ENCODE measurements at places on chromosomes 4 and X. TPM values are rescaled to one million over a fixed set of nuclear protein-coding genes. Genes with fewer than 3 reads are reported as not detected.

ANXA10 gene
- total RNA-seq, result not detected

GRCh38 chr4:80173401-80173800, 23.9 kb upstream of the PRDM8 start:
- H3K27ac ChIP-seq, result no peak overlapping the region
- no peaks in the 10 kb centered on the region for H3K4me1 ChIP-seq
- no peak overlapping the region for H3K4me3 ChIP-seq
- no peaks in the 10 kb centered on the region for H3K36me3 ChIP-seq

- no peak for DNase-seq
- H3K4me1 ChIP-seq, result no peaks in the 10 kb centered on the region
- no peaks in the 10 kb centered on the region for H3K27me3 ChIP-seq
- no peak overlapping the region for H3K4me3 ChIP-seq
Observed at GRCh38 chr4:126182786-126183185, 868.0 kb downstream of the FAT4 start.

DNA sequence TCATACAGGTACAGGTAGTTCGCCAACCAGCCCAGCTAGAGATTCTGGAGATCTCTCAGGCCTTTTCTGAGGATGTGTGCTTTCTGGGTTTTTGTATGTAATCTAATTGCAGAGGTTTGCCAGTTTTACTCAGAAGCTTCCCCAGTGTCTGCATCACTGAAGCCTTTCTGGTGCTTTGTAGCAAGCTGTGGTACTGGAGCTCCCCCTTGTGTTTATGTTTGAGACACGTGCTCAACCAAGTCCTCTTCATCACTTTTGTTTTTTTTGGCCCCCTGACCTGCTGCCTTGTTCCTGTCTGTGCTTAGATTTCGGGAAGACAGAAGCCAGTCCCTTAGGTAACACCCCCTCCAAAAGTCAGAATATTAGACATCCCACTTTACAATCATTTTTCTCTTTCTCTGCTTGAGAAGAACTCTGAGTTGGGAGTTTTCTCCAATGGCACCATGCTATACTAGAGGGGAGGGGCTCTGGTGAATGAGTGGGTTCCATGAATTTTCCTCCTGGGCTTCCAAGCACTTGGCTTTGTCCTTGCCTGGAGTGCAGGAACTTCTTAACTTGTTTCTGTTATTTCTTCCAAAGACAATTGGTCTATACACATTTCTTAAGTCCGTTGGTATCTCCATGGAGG, 128.4 kb upstream of the TBC1D9 start:
- H3K4me3 ChIP-seq, result no peak overlapping the region
- H3K4me1 ChIP-seq, result peaks cover 3% of the 10 kb centered on the region
- no peak overlapping the region for H3K27ac ChIP-seq
- H3K27me3 ChIP-seq, result no peaks in the 10 kb centered on the region
- H3K36me3 ChIP-seq, result no peaks in the 10 kb centered on the region
- peak; percentile 58 for DNase-seq

- H3K4me1 ChIP-seq, result no peaks in the 10 kb centered on the region
- peaks cover 9% of the 10 kb centered on the region for H3K36me3 ChIP-seq
- no peak overlapping the region for H3K27ac ChIP-seq
- no peak overlapping the region for H3K4me3 ChIP-seq
Observed at GRCh38 chr4:53354012-53354722, 11.7 kb downstream of the SCFD2 start.

GRCh38 chr4:164989471-164989870, 12.0 kb upstream of the TRIM61 start:
- no peak overlapping the region for H3K27ac ChIP-seq
- H3K36me3 ChIP-seq, result no peaks in the 10 kb centered on the region
- no peaks in the 10 kb centered on the region for H3K4me1 ChIP-seq
- no peaks in the 10 kb centered on the region for H3K27me3 ChIP-seq
- no peak overlapping the region for H3K4me3 ChIP-seq

DNA sequence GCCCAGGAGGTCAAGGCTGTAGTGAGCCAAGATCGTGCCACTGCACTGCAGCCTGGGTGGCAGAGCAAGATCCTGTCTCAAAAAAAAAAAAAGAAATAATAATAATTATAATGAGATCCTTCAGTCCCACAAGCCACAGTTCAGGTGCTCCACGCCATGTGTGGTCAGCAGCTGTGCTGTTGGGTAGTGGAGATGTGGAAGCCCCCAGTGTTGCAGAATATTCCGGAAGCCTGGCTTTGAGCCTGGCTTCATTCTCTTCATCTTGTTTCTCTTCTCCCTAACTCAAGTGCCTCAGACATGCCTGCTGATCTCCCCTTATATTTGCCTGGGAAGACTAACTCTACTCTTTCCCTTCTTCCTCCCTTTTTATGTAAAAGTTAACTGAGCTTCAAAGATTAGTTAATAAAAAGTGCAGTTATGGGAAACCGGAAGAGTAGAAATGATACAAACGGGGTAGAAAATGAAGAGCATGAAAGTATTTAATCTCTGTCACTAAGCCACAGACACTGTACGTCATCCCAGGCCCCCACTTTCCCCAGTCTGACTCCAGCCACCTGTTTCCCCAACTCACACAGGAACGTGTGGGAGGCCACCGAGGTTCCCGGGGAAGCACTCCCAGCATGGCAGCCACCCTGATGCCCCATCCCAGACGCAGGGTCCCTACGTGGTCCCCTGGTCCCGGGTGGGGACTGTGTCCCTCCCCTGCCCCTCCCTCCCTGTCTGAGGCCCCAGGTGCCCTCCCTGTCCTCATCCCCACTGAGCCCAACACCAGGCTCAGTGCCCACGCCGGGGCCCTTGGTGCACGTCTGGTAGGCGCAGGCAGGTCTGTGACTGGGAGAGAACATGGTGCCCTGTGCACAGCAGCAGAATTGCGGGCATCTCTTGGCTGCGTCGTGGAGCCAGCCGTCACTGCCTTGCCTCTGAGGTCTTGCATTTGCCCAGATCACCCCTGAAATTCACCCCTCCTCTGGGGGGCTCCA, 24.0 kb downstream of the PCGF3 start:
- no peaks in the 10 kb centered on the region for H3K4me1 ChIP-seq
- no peak overlapping the region for H3K4me3 ChIP-seq
- H3K27ac ChIP-seq, result no peak overlapping the region
- peaks cover 30% of the 10 kb centered on the region for H3K36me3 ChIP-seq
- DNase-seq, result no peak

GRCh38 chr4:104641418-104641817, 146.7 kb upstream of the CXXC4 start:
- no peak overlapping the region for H3K27ac ChIP-seq
- H3K4me1 ChIP-seq, result no peaks in the 10 kb centered on the region
- no peaks in the 10 kb centered on the region for H3K36me3 ChIP-seq
- DNase-seq, result no peak
- no peaks in the 10 kb centered on the region for H3K27me3 ChIP-seq
- no peak overlapping the region for H3K4me3 ChIP-seq

SRPX2 gene
- total RNA-seq, result 24.1 TPM

VCX2 gene
- not detected for total RNA-seq

DNA sequence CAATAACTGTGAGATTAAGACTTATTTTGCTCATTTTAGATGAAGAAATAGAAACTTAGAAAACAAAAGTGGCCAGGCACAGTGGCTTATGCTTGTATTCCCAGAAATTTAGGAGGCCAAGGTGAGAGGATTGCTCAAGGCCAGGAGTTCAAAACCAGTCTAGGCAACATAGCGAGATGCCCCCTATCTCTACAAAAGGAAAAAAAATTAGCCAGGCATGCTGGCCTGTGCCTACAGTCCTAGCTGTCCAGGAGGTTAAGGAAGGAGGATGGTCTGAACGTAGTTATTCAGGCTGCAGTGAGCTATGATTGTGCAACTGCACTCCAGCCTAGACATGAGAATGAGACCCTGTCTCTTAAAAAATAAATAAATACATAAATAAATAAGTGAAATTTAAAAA, 28.0 kb downstream of the APELA start:
- no peak for DNase-seq
- no peaks in the 10 kb centered on the region for H3K4me1 ChIP-seq
- no peak overlapping the region for H3K4me3 ChIP-seq

SHISA3 gene
- 3.1 TPM for total RNA-seq

DNA sequence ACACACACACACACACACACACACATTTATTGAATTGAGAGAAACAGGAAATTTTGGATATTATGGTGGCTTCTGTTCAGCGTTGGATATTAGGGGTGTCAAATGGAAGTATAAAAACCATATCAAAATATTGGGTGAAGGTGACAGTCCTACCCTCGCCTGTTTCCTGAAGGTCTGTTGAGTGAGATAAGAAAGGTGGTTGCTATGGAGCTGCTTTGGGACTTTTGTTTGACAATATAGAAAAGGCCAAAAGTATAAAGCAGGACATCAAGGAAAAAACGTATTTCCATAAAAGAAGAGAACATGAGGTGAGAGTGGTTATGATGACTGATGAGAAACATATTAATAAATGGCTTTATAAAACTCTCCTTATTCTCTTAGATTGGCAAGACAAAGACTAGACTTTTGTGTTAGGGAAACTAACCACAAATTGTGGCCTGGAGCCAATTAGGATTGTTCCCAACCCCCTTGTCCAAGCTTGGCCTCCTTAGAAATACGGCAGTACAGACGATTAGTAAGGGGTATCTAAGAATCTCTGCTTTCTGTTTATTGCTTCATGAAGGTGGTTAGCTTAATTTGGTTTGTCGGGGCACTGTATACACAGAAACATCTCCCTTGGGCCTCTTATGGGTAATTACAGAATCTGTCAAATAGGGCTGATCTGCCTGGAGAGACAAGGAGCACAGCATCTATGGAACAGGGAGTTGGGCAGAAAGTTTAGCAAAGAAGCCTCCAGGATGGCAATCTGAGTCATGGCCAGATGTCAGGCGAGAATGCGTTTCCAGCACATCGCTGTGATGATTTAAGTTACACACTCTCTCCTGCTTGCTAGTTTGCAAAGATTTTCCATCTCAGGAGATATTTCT, 198.0 kb downstream of the CBR4 start:
- H3K27ac ChIP-seq, result peak overlapping the region; percentile 46
- H3K27me3 ChIP-seq, result no peaks in the 10 kb centered on the region
- peaks cover 19% of the 10 kb centered on the region for H3K4me1 ChIP-seq
- no peaks in the 10 kb centered on the region for H3K36me3 ChIP-seq
- DNase-seq, result no peak

- no peaks in the 10 kb centered on the region for H3K4me1 ChIP-seq
- no peak overlapping the region for H3K27ac ChIP-seq
- no peak overlapping the region for H3K4me3 ChIP-seq
- DNase-seq, result no peak
- no peaks in the 10 kb centered on the region for H3K27me3 ChIP-seq
Observed at GRCh38 chrX:14351611-14352303, 177.6 kb upstream of the GLRA2 start.

STPG2 gene
- total RNA-seq, result 1.9 TPM

- no peaks in the 10 kb centered on the region for H3K27me3 ChIP-seq
- no peak overlapping the region for H3K27ac ChIP-seq
- H3K4me1 ChIP-seq, result no peaks in the 10 kb centered on the region
- H3K36me3 ChIP-seq, result no peaks in the 10 kb centered on the region
- H3K4me3 ChIP-seq, result no peak overlapping the region
Observed at GRCh38 chrX:34559325-34559724, 97.8 kb downstream of the TMEM47 start.

DNA sequence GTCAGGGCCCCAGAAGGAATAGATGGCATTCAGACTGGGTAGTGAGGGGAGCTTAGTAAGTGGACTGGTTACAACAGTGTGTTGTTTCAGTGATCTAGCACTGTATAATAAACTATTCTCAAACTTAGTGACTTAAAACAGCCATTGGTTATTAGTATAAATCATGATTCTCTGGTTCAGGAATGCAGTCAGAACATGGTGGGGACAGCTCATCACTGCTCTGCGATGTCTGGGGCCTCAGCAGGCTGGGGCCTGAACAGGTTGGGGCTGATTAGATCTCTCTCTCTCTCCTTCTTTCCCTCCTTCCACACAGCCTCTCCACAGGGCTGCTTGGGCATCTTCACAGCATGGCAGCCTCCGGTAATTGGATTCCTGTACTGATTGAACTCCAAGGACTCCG, 160.4 kb downstream of the GATB start:
- peaks cover 17% of the 10 kb centered on the region for H3K4me1 ChIP-seq
- H3K27me3 ChIP-seq, result no peaks in the 10 kb centered on the region
- H3K36me3 ChIP-seq, result no peaks in the 10 kb centered on the region
- no peak for DNase-seq

DNA sequence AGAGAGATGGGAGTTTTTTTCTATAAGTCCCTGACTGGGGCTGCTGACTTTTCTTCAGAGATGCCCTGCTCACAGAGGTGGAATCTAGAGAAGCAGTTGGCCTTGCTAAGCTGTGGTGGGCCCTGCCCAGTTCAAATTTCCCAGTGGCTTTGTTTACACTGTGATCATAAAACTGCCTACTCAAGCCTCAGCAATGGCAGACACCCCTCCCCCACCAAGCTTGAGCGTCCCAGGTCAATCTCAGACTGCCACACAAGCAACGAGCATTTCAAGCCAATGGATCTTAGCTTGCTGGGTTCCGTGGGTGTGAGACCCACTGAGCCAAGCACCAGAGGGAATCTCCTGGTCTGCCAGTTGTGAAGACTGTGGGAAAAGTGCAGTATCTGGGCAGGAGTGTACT, 199.8 kb upstream of the WDFY3 start:
- H3K4me1 ChIP-seq, result no peaks in the 10 kb centered on the region
- DNase-seq, result no peak
- no peaks in the 10 kb centered on the region for H3K36me3 ChIP-seq
- no peak overlapping the region for H3K4me3 ChIP-seq
- no peak overlapping the region for H3K27ac ChIP-seq

DNA sequence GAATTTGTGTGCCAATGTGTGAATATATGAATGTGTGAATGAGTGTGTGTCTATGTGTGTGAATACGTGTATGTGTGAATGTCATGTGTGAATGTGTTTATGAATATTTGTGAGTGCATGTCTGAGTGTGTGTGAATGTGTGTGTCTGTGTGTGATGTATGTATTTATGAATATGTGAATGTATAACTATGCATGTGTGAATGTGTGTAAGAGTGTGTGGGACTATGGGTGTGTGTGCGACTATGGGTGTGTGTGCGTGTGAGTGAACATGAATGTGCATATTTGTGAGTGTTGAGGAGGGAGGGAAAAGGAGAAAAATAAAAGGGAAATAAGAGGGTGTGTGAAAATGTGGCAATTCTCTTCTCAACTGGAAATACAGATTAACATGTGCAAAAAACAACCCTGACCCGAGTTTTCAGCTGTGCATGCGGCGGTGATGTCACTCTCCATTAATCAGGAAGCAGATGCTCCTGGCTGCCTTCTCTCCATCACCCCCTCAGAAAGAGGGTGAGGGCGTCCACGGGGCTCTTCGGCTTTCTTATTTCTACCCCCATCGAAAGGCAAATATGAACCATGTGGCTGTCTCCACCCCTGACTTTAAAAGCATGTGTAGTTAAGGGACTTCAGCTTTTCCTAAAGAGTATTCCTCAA, 219.8 kb downstream of the MAML3 start:
- no peaks in the 10 kb centered on the region for H3K27me3 ChIP-seq
- H3K27ac ChIP-seq, result no peak overlapping the region
- H3K4me1 ChIP-seq, result no peaks in the 10 kb centered on the region

GRCh38 chr4:47213106-47213505, 181.7 kb downstream of the GABRB1 start:
- no peak overlapping the region for H3K4me3 ChIP-seq
- no peaks in the 10 kb centered on the region for H3K4me1 ChIP-seq
- DNase-seq, result no peak
- no peak overlapping the region for H3K27ac ChIP-seq

WAS gene
- total RNA-seq, result 1.4 TPM

GRCh38 chrX:110125446-110126162, 122.7 kb downstream of the TMEM164 start:
- H3K27me3 ChIP-seq, result no peaks in the 10 kb centered on the region
- no peaks in the 10 kb centered on the region for H3K4me1 ChIP-seq
- no peak overlapping the region for H3K27ac ChIP-seq

UGT2B15 gene
- total RNA-seq, result not detected

ATP2B3 gene
- total RNA-seq, result not detected

- H3K4me3 ChIP-seq, result no peak overlapping the region
- H3K36me3 ChIP-seq, result no peaks in the 10 kb centered on the region
- peak; percentile 44 for DNase-seq
Observed at GRCh38 chrX:107542500-107542899, 85.8 kb upstream of the PRPS1 start.

GRCh38 chr4:76252271-76252653, 741 bp downstream of the FAM47E start:
- peak overlapping the region; percentile 44 for H3K27ac ChIP-seq
- H3K36me3 ChIP-seq, result no peaks in the 10 kb centered on the region
- no peak for DNase-seq
